HCT116 (cell line): ENCODE measurements at places on chromosomes 2 and 18. TPM values are rescaled to one million over a fixed set of nuclear protein-coding genes. Genes with fewer than 3 reads are reported as not detected.

The FHOD3 gene
- 4.0 TPM for total RNA-seq

The ALK gene
- total RNA-seq = not detected

The LBX2 gene
- total RNA-seq = 10.1 TPM

The DNER gene
- total RNA-seq = 2.9 TPM

DNA sequence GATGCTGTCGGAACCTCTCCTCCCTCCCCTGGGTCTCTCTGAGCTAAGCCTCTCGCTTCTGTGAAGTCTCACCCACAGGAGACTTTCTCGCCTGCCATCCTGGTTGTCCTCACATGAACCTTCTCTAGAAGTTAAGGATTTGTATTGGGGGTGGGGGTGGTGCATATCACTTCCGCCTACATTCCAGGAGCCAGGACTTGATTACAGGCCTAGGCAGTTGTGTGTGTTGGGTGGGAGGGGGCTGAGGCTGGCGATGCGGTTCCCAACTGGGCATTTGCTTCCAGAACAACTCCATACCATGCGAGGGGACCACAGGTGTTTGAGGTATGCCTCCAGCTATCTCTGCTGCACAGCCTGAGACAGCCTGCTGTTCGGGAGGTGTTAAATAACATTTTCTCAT, 56.8 kb upstream of the MGAT4A start:
- no peak for DNase-seq
- no peaks in the 10 kb centered on the region for H3K36me3 ChIP-seq
- H3K4me3 ChIP-seq = no peak overlapping the region
- H3K4me1 ChIP-seq = peaks cover 2% of the 10 kb centered on the region
- no peak overlapping the region for H3K27ac ChIP-seq

GRCh38 chr2:8682719-8683667, 1.1 kb downstream of the ID2 start:
- peak overlapping the region; percentile 79 for H3K4me3 ChIP-seq
- H3K27ac ChIP-seq = peak overlapping the region; percentile 64
- peaks cover 2% of the 10 kb centered on the region; the same call in 1 of the 2 replicates for H3K36me3 ChIP-seq
- DNase-seq = peak; percentile 8
- no peaks in the 10 kb centered on the region for H3K27me3 ChIP-seq

DNA sequence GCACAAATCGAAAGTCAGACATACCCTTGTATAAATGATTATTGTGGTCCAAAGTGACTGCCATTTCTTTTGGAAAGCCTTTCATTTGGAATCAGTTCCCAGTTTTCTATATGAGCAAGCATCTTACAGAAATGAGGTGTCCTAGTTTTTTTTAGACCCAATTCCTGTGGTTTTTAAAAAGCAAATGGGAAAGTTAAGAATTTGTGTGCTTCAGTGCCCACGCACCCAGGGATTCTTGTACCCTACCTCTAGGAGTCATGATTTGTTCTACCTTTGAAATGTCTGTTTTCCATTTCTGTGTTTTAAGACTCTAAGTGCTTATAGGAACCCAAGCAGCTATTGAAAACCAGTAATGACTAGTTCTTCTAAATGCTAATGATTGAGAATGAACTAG, 218.1 kb downstream of the CAMKMT start:
- H3K36me3 ChIP-seq = no peaks in the 10 kb centered on the region
- H3K4me1 ChIP-seq = no peaks in the 10 kb centered on the region
- H3K27me3 ChIP-seq = no peaks in the 10 kb centered on the region
- no peak for DNase-seq
- H3K4me3 ChIP-seq = no peak overlapping the region

DNA sequence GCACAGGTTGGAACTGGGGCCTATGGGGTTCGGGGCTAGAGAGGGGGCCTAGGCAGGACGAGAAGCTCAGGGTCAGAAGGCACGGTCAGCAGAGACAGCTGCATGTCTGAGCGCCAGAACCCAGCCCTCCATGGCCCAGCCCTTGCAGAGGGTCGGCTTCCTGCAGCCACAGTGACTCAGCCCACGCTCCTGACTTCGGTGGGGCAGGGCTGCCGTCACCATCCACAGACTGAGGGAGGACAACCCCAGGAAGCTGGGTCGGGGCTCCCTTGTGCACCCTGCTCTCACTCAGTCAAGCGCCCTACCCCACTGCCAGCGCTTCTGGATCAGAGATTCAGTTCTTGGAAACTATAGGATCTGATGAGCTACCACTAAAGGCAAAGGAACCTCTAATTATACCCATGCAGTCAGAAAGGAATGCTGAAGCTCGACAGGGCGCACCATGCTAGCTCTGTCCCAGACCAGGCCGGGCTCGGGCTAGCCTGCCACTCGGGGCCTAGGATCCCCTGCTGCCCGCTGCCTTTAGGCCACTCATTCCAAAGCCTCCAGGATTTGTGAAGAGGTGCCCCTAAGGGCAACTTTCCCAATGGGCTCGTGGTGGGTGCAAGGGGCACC, 3.0 kb downstream of the ACTR1B start:
- peaks cover 6% of the 10 kb centered on the region; the same call in 1 of the 2 replicates for H3K4me1 ChIP-seq
- no peak overlapping the region for H3K4me3 ChIP-seq
- no peaks in the 10 kb centered on the region for H3K27me3 ChIP-seq
- no peak for DNase-seq
- no peaks in the 10 kb centered on the region; the same call in 1 of the 2 replicates for H3K36me3 ChIP-seq

DNA sequence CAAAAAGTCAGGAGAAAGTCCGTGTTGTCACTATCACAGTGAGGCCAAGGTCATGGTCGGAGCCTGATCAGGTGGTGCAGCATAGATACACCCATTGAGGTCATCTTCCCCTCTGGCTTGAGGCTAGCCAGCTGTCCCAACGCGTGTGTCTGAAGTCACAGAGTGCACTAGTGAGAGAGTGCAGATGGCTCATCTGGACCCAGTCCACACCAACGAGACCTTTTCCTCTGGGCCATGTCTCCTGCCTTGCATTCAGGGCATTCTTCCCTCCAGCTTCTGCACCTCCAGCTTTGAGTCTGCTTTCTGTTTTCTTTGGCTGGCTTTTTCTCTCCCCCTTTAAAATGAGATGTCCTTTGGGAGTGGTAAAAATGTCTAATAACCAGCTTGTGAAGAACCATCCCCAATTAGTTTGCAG, 146.9 kb downstream of the TDRD15 start:
- H3K36me3 ChIP-seq = no peaks in the 10 kb centered on the region
- no peaks in the 10 kb centered on the region for H3K27me3 ChIP-seq
- DNase-seq = no peak
- no peak overlapping the region for H3K4me3 ChIP-seq
- H3K4me1 ChIP-seq = no peaks in the 10 kb centered on the region

DNA sequence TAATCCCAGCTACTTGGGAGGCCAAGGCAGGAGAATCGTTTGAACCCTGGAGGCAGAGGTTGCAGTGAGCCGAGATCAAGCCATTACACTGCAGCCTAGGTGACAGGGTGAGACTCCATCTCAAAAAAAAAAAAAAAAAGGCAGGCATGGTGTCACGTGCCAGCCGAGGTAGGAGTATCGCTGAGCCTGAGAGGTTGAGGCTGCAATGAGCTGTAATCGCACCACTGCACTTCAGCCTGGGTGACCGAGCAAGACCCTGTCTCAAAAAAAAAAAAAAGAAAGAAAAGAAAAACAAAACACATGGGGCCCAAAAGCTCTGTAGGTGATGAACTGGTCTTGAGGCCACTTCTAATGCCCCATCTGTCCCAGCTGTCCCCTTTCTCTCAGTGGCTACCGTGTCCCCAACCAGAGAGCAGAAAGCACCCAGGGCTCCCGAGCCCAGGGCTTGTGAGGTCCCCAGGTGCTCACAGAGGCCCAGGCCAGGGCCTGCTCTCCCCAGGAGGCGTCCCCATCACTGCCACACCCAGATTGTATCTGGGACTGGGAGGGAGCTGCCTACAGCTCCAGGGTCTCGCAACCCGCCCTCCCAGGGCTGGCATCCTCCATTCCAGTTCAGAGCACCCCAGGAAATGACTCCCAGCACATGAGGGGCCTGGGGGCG, 8.5 kb downstream of the KLHL30 start:
- H3K4me3 ChIP-seq = no peak overlapping the region
- H3K36me3 ChIP-seq = no peaks in the 10 kb centered on the region
- peaks cover 50% of the 10 kb centered on the region for H3K4me1 ChIP-seq
- H3K27ac ChIP-seq = no peak overlapping the region
- no peak for DNase-seq
